ENCODE measurements at places on chromosomes 5 and 9. TPM values are rescaled to one million over a fixed set of nuclear protein-coding genes. Genes with fewer than 3 reads are reported as not detected.

FOXD4L3 gene
- not detected for polyA plus RNA-seq

SLC6A3 gene
- 0.77 TPM for polyA plus RNA-seq

ACSL6 gene
- polyA plus RNA-seq = 30.5 TPM

SYK gene
- not detected for polyA plus RNA-seq

PCDHB14 gene
- 18.3 TPM for polyA plus RNA-seq

DDX4 gene
- 0.54 TPM for polyA plus RNA-seq

RABEPK gene
- polyA plus RNA-seq = 58.2 TPM

FBP1 gene
- 0.94 TPM for polyA plus RNA-seq

SLC45A2 gene
- polyA plus RNA-seq = 1.2 TPM

MRPL50 gene
- polyA plus RNA-seq = 35.2 TPM

RAB3C gene
- 94.3 TPM for polyA plus RNA-seq

UBE2QL1 gene
- polyA plus RNA-seq = 12.9 TPM

LSM11 gene
- polyA plus RNA-seq = 26.4 TPM

PCDHB9 gene
- 4.9 TPM for polyA plus RNA-seq

TICAM2 gene
- polyA plus RNA-seq = not detected

AQP3 gene
- polyA plus RNA-seq = not detected

LTC4S gene
- 5.9 TPM for polyA plus RNA-seq

GCNT4 gene
- polyA plus RNA-seq = not detected

SPEF2 gene
- 18.5 TPM for polyA plus RNA-seq

SLC6A19 gene
- not detected for polyA plus RNA-seq

NR6A1 gene
- polyA plus RNA-seq = 2.6 TPM

PAX5 gene
- polyA plus RNA-seq = not detected
